ENCODE measurements at places on chromosomes 5 and 9.

DNA sequence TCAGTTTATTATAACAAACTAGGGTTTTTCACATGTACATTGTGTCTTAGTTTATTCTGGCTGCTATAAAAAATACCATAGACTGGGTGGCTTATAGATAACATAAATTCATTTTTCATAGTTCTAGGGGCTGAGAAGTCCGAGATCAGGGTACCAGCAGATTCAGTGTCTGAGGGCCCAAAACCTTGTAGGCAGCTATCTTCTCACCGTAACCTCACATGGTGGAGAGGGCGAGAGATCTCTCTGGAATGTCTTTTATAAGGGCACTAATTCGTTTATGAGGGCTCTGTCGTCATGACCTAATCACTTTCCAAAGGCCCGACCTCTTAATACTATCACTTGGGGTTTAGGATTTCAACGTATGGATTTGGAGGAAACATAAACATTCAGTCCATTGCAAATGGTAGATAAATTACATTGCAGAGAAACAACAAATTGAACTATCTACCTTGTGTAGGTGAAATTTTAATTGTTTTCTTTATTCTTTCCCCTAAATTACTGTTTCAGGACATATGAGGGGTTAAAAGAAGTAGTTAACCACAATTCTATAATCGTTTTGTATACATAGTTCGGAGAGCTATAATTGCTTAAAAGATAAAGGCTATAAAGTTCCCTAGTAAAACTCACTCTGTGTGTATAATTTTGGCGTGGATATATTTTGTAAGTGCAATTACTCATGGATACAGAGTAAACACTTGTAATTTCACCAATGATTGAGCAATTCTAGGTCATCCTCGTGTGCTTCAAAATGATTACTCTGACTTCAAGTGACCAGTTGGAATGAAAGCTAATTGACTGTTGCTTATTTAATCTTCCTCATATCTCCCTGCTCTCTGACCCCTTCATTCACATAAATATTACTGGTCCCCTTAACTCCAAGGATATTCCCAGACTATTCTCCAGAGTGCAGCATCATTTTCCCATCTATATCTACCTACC is 247.5 kb upstream of the TMEM161B start:
- DNase-seq, result no peak

DNA sequence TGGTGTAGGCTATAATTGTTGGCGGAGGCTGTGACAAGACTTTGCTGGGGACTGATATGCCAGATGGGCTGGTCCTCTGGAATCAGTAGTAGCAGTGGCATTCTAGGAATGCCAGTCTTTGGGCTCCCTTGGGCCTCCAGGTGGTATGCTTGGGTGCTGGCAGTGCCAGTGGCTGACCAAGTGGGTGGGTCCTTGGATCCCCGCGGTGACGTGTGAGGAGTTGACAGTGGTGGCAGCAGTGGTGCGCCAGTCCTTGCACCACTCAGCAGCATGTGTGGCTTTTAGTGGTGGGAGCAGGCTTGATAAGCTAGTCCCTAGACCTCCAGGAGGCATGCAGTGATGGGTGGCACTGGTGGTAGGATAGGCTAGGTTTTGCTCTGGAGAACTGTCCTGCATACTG is 63.9 kb downstream of the UNC13B start:
- DNase-seq, result no peak

DNA sequence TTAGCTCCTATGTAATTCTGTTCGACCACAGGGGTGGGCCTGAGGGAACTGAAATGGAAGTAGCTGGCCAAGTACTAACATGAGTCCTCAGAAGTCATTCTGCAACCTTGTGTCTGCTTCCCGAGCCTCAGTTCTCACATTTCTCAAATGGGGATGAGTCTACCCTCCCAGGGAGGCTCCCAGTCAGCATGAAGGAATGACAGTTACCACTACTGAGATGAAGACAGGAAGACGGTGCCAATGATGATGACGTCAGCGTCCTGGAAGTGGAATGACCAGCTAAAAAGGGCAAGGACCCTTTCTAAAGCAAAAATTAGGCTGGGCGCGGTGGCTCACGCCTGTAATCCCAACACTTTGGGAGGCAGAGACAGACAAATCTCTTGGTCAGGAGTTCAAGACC is 6.8 kb downstream of the PIP5KL1 start:
- no peak for DNase-seq

DNA sequence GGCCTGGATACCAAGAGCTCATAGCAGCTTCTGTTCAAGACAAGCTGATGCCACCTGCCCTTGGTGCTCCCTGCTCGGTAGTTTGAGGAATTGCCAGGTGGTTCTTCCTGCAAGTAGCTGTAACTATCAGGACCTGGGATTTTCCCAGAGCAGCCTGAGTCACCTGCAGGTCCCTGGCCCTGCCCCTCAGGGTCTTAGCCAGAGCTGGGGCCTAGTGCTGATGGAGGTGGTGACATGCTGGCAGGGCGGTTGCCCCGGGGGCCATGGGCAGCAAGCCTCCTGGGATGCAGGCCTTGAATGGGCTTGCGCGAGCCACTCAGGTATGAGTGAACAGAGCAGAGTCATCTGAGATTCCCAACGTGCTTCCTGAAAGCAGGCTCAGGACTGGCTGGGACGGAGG is 262.3 kb downstream of the HSPA4 start:
- DNase-seq, result no peak

GRCh38 chr9:135251331-135251761 is 163.9 kb downstream of the OLFM1 start:
- DNase-seq, result no peak

GRCh38 chr5:148858547-148858946 is 32.1 kb downstream of the ADRB2 start:
- DNase-seq, result no peak

Measured in CD4-positive, alpha-beta T cell (primary cell).